ENCODE measurements at places on chromosomes 16 and 17.
A peak's percentile ranks its signal among the peaks of the same experiment; 100 is the strongest.

DNA sequence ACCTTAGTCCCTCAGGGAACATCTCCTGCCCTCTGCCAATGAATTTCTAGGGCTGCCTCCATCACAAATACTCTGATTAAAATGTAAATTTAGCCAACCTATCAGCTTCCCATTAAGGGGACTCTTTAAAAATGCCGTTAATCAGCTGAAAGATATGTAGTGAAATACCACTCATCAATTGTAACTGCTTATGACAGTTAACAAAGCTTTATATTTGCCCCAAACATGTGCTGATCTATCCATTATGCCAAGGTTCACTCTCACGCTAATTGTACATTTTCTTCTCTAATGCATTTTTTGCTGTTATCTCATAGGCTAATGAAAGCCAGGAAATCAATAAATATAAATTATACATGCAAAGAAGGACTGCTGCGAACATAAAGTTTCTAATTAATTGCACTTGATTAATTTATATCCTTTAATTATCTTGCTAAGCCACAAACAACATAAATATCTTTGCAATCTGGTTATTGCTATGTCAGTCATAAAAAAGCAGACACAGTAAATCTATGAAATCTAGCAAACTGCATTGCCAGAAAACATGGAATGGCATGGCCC is 601.4 kb upstream of the SALL1 start:
- no peak for DNase-seq

- DNase-seq = no peak
These were observed 231.9 kb upstream of the TNRC6C start for GRCh38 chr17:77726549-77727006.

DNA sequence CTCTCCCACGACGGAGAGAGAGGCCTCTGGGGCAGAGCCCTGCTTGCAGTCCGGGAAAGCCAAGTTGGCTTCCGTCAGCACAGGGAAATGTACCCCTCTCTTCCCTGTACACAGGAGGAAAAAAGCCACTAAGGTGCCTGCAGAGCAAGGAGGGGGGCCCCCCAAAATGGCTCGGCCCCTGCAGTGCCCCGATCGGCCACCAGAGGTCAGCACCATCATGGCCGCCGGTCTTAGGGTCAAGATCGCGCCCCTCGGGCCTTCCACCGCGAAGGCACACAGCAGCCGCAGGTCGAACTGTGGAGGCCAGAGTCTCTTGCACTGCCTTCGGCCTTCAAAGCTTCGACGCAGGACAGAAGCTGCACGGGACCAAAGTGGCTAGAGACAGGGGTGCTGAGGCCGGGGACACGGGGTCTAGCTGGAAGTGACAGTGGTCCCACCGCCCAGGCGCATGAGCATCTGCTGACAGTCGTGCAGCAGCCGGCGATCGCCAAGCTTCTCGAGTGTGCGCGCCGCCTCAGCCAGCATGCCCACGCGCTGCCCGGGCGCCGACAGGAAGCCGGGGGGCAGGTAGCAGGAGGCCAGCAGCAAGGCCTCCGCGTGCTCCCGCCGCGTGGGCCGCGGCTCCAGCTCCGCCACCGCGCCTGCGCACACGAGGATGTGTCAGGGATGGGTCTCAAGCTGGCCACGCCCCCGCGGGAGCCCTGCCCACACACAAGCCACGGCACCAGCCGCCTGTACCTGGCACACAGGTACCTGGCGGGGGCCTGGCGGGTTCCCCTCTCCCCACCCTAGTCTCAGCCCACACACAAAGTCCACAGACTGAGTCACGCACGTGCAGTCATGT is 24.4 kb downstream of the SREBF1 start:
- DNase-seq = peak; percentile 52

GRCh38 chr17:75160211-75160610 is 5.9 kb upstream of the JPT1 start:
- no peak for DNase-seq

DNA sequence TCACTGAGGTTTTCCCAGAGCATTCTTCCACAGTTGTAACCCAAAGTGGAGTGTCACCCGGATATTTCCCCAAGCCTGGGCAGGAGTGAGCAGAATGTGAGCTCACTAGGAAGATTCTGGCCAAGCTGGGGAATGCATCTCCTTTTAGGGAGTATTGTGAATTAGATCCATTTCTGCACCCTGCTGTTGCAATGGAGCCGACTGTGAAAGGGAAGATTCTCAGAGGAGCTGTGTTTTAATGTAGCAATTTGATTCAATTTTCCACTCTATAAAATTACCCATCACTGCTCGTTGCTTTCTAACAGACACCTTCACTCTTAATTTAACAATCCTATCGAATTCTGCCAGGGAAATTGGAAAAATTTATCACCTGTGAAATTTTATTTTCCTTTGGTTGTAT is 70.8 kb downstream of the SNX11 start:
- no peak for DNase-seq

GRCh38 chr16:60363566-60363965 is 1629.5 kb upstream of the GOT2 start:
- DNase-seq = no peak

GRCh38 chr17:1271441-1271840 is 1.2 kb downstream of the BHLHA9 start:
- DNase-seq = no peak

GRCh38 chr17:43846963-43847371 is at the start of gene CD300LG:
Gene CD300LG (plus strand): TSS chr17:43847176. CDS start chr17:43847217, 41 bp downstream.
- DNase-seq = no peak

DNA sequence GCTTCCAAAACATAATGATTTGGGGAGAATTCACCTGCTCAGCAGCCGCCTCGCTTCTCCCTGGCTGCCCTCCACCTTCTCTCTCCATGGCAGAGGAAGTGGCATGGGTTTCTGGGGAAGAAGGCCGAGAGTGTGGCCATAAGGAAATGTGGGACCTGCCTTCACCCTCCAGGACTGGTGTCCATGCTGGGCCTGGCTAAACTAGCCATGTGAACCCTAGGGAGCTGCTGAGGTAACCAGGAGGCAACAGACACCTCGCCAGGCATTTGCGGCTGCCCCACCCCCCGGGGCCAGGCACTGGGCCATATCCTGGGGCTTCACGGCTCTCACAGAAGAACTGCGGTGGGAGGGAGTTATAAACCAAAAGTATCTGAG is 9.9 kb upstream of the CMTM4 start:
- no peak for DNase-seq

DNA sequence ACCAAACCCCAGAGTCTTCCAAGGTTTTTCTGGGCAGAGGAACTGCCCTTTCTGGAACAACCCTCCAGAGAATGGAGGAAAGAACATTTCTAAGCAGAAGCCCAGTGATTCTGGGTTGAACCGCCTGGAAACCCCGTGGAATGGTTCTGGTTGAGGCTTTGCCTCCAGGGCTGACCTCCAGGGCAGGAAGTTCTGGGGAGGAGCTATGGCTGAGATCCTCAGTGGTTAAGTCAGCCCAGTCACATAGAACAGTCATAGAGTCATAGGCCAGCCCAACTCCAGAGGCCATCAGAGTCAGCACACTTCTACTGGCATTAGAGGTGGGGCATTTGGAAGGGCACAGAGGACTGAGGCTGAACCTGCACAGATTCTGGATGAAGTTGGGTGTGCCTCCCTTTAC is 65.9 kb downstream of the SPACA3 start:
- DNase-seq = no peak

DNA sequence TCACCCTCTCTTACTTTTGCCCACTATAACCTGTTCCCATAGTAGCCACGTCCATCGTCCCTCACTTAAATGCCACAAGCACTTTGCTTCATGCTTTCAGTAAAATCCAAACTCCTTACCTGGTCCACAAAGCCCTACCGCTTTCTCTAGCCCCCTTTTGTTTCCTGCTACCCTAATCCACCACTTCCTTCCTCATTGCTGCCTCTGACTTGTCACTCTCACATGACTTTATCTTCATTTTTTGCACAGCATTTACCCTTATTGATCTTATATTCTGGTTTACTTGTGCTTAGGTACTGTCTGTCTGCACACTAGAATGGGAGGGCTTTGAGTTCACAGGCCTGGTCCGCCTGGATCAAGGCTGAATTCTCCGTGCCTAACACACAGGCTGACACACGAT is 340.0 kb downstream of the XYLT1 start:
- DNase-seq = no peak

DNA sequence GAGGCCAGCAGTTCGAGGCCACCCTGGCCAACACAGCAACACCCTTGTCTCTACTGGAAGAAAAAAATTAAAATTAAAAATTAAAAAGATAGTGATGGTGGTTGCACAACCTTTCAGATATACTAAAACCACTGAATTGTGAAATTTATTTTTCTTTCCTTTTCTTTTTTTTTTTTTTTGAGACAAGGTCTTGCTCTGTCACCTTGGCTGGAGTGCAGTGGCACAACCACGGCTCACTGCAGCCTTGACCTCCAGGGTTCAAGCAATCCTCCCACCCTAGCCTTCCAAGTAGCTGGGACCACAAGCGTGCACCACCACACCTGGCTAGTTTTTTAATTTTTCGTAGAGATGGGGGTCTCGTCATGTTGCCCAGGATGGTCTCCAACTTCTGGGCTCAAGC is 254.4 kb downstream of the SLC39A11 start:
- no peak for DNase-seq

- DNase-seq = no peak
These were observed 7.1 kb upstream of the CHCT1 start for GRCh38 chr17:60415146-60415545.

DNA sequence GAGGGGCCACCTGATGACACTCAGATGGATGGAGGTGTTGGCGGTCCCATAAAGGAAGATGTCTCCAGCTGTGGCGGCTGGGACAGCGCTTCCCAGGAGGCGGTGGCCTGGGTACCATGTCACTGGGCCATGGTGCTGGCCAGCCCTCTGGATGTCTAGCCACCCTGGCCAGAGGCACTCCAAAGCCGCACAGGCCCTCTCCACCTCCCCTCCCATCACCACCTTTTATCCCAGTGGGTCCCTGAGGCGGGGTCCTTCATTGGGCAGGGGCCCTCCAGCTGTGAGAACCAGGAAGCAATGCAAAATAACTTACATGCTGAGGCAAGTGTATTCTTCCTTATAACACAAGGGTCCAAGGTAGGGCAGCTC is 23.1 kb downstream of the RAB11FIP4 start:
- DNase-seq = no peak

DNA sequence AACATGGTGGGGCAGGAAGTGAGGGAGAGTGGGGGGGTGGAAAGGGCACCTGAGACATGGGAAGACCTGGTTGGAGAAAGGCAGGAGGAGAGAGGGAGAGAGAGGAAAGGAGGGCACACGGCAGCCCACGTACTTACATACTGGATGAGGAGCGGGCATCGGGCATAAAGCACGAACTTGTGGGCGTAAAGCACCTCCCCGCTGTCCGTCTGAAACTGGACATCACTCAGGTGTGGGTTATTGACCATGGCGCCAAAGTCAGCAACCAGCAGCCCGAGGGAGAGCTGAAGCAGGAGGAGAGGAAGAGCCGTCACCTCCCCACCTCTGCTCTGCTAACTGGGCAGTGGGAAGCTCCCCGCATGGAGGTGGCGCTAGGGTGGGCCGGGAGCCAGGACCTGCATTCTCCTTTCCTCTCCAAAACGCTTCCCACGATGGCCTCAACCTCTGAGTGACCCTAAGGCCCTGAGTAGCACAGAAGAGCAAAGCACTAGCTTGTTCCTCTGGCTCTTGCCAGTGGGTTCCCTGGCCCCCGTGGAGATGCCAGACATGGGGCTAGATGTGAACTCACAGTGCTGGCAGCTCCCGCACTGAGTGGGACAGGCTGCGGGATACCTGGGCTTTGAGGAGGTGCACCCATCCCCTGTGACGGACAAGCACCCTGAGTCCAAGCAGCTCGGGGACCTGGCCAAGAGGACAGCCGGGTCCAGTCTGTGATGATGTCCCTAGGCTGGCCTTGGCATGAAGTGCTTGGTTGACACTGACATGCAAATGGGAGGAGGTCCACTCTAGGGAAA is 16.9 kb downstream of the SLX4 start:
- DNase-seq = no peak

DNA sequence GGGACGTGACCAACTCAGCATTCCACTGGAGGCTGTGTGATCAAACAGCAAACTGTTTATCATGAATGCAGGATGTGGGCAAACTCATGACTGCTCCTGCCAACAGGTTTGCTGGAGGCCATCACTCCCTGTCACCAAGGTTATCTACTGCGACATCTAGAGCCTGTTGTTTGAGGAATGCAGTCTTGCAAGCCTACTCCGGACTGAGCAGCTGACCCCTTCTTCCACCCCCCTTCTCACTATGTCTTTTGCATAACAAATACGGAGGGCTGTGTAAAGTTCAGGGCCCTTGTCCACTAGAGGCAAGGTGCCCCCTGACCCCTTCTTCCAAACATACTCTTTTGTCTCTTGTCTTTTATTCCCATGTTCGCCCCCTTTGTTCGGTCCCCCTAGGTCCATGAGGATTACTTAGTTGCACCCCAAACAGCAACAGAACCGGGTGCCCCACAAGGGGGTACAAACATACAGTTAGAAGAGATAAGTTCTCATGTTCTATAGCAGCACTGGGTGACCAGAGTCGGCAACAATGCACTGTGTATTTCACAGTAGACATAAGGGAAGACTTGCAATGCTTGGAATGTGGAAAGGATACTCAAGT is 28.7 kb downstream of the MEAK7 start:
- no peak for DNase-seq

GRCh38 chr16:74700116-74700437 is 585 bp downstream of the MLKL start:
- DNase-seq = no peak

DNA sequence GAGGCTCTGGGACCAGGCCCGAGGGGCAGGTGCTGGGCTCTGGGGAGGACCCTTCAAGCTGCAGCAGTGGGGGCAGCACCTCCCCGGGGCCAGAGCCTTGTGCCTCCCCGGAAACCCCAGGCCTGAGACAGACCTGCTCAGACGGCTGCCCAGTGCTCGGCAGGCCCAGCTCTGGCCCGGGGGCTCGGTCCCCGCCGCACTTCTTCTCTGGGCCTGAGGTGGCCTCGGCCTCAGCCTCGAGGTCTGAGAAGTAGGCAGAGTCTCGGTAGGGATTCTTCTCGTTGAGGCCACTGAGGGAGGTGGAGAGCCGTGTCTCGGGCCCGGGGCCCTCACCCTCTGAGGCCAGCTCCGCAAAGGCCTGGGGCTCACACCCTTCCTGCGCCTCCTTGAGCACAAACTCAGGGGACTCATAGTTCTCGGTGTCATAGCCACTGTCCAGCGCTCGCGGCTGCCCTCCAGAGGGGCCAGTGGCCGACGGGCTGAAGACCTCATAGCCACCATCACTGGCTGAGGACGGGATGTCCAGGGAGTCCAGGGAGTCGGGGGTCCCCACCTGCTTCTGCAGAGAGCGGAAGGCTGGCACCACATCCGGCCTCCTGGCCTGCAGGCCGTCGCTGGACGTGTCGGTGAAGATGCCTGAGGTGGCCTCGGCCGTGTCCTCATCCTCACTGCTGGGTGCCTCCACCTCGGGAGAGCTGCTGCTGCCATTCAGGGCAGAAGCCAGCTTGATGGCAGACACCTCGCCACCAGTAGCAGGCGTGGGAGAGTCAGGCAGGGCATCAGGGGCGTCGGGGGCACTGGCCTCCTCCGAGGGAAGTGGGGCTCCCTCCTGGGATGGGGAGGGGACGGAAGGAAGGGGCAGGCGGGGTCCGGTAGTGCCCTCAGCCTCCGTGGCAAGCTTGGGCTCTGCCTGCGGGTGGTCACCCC is 44.3 kb upstream of the PVALEF start:
- DNase-seq = no peak
